Cardiac muscle cell (in vitro differentiated cells and primary cell): ENCODE measurements at places on chromosomes 11 and 22. TPM values are rescaled to one million over a fixed set of nuclear protein-coding genes. Genes with fewer than 3 reads are reported as not detected.

Gene UNC93B1
- 13.2 and 20.0 TPM in 2 replicates for polyA plus RNA-seq

Gene MS4A6A
- polyA plus RNA-seq, result not detected in 2 replicates

Gene MICALL1
- polyA plus RNA-seq, result 10.2 and 13.6 TPM in 2 replicates

Gene TOP3B
- 30.7 and 36.0 TPM in 2 replicates for polyA plus RNA-seq

Gene DNAJB7
- 0.39 and 0.93 TPM in 2 replicates for polyA plus RNA-seq

Gene SOX6
- polyA plus RNA-seq, result 3.7 and 7.0 TPM in 2 replicates

Gene POU2AF1
- polyA plus RNA-seq, result 0.10 TPM in 1 of 2 replicates, not detected in the other

Gene RFPL2
- polyA plus RNA-seq, result 0.19 and 0.40 TPM in 2 replicates

Gene PPFIBP2
- 8.0 and 17.3 TPM in 2 replicates for polyA plus RNA-seq

Gene SLC5A1
- 0.76 and 1.3 TPM in 2 replicates for polyA plus RNA-seq

Gene IMMP1L
- 113 and 140 TPM in 2 replicates for polyA plus RNA-seq

Gene OR2AG1
- polyA plus RNA-seq, result 0.04 and 0.09 TPM in 2 replicates

Gene IL17REL
- not detected in 2 replicates for polyA plus RNA-seq

Gene LARGE1
- 18.4 and 23.2 TPM in 2 replicates for polyA plus RNA-seq

Gene ALDH3B1
- 0.55 and 0.66 TPM in 2 replicates for polyA plus RNA-seq

Gene C2CD2L
- polyA plus RNA-seq, result 11.1 and 14.8 TPM in 2 replicates

Gene KRTAP5-8
- polyA plus RNA-seq, result not detected in 2 replicates

Gene TESMIN
- polyA plus RNA-seq, result 4.6 and 17.1 TPM in 2 replicates

Gene APOBEC3C
- 71.7 and 84.0 TPM in 2 replicates for polyA plus RNA-seq

Gene BRSK2
- polyA plus RNA-seq, result 1.2 and 2.7 TPM in 2 replicates

Gene KCNE3
- 0.17 and 0.33 TPM in 2 replicates for polyA plus RNA-seq

Gene CEP126
- polyA plus RNA-seq, result 1.5 and 1.9 TPM in 2 replicates

Gene RIBC2
- polyA plus RNA-seq, result 0.35 and 0.56 TPM in 2 replicates

Gene DMC1
- 2.6 TPM in 1 of 2 replicates, not detected in the other for polyA plus RNA-seq

Gene LMO2
- polyA plus RNA-seq, result 27.7 and 33.4 TPM in 2 replicates

Gene CCDC89
- polyA plus RNA-seq, result 1.1 TPM in 1 of 2 replicates, not detected in the other

Gene UPK3A
- 0.45 TPM in 1 of 2 replicates, not detected in the other for polyA plus RNA-seq

Gene RAG1
- 1.3 TPM in 1 of 2 replicates, not detected in the other for polyA plus RNA-seq

Gene ANGPTL5
- polyA plus RNA-seq, result not detected in 2 replicates

Gene SLN
- 2.5 and 3.1 TPM in 2 replicates for polyA plus RNA-seq

Gene MAPK8IP2
- 0.35 and 0.42 TPM in 2 replicates for polyA plus RNA-seq

Gene RCOR2
- polyA plus RNA-seq, result 34.7 and 41.0 TPM in 2 replicates

Gene SMTNL1
- polyA plus RNA-seq, result 0.47 and 0.89 TPM in 2 replicates

Gene HPS5
- 9.5 and 12.1 TPM in 2 replicates for polyA plus RNA-seq

Gene GALNT18
- polyA plus RNA-seq, result 0.70 and 2.1 TPM in 2 replicates

Gene ARRB1
- polyA plus RNA-seq, result 4.5 and 8.3 TPM in 2 replicates

Gene C11orf16
- polyA plus RNA-seq, result not detected in 2 replicates

Gene CHRM1
- 0.97 and 1.6 TPM in 2 replicates for polyA plus RNA-seq

Gene LRRC74B
- polyA plus RNA-seq, result 1.2 TPM in 1 of 2 replicates, not detected in the other

Gene FJX1
- polyA plus RNA-seq, result 1.7 and 5.4 TPM in 2 replicates

Gene HBD
- polyA plus RNA-seq, result 2.8 TPM in 1 of 2 replicates, not detected in the other

Gene LINC01488
- polyA plus RNA-seq, result 1.1 and 1.5 TPM in 2 replicates

Gene PGA3
- not detected in 2 replicates for polyA plus RNA-seq

Gene ACR
- polyA plus RNA-seq, result not detected in 2 replicates

Gene DCDC1
- 0.76 TPM in 1 of 2 replicates, not detected in the other for polyA plus RNA-seq

Gene PRPF19
- 14.9 and 17.0 TPM in 2 replicates for polyA plus RNA-seq

Gene MADD
- polyA plus RNA-seq, result 58.8 and 70.2 TPM in 2 replicates

Gene FAM180B
- polyA plus RNA-seq, result 0.12 TPM in 1 of 2 replicates, not detected in the other

Gene CHST1
- 2.5 and 3.3 TPM in 2 replicates for polyA plus RNA-seq

Gene FXYD6
- polyA plus RNA-seq, result 310 and 541 TPM in 2 replicates

Gene GRM5
- polyA plus RNA-seq, result not detected in 2 replicates

Gene EIF3L
- polyA plus RNA-seq, result 213 and 387 TPM in 2 replicates

Gene C22orf15
- 0.27 and 0.91 TPM in 2 replicates for polyA plus RNA-seq

Gene SMIM35
- not detected in 2 replicates for polyA plus RNA-seq

Gene ALDH3B2
- polyA plus RNA-seq, result not detected in 2 replicates

Gene DRD2
- 0.07 and 0.44 TPM in 2 replicates for polyA plus RNA-seq

Gene SCN4B
- 0.39 TPM in 1 of 2 replicates, not detected in the other for polyA plus RNA-seq

Gene TEX12
- polyA plus RNA-seq, result 0.28 TPM in 1 of 2 replicates, not detected in the other
